ENCODE measurements at places on chromosomes 2 and 18. TPM values are rescaled to one million over a fixed set of nuclear protein-coding genes. Genes with fewer than 3 reads are reported as not detected.

- H3K36me3 ChIP-seq: no peaks in the 10 kb centered on the region
- DNase-seq: no peak
- no peak overlapping the region for H3K4me3 ChIP-seq
- H3K4me1 ChIP-seq: peaks cover 17% of the 10 kb centered on the region
Observed at GRCh38 chr2:238872026-238872425, 24.1 kb downstream of the TWIST2 start.

Gene NGEF
- polyA plus RNA-seq: 1.4 TPM

- DNase-seq: no peak
- no peaks in the 10 kb centered on the region for H3K4me1 ChIP-seq
Observed at GRCh38 chr2:215742021-215742420, 271.3 kb downstream of the MREG start.

DNA sequence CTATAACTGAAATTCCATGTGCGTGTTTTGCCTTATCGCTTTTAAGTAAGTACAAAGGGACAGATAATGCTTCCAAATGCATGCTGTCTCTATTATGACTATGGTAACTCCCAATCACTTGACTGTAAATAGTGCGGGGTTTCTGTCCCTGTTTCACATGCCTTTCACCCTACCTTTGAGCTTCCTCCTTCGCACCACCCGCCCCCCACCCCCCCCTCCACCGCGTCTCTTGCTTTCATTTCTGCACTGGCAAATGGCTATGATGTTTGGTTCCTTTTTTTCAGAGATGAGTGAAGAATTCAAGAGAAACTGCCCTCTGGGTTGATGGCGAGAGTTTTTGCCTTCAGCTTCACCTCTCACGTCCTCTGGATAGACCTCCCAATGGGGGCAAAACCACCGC lies 25.0 kb upstream of the SPP2 start:
- no peak overlapping the region for H3K4me3 ChIP-seq
- no peaks in the 10 kb centered on the region for H3K36me3 ChIP-seq
- no peak overlapping the region for H3K27ac ChIP-seq
- peaks cover 5% of the 10 kb centered on the region for H3K4me1 ChIP-seq
- no peaks in the 10 kb centered on the region for H3K27me3 ChIP-seq
- DNase-seq: no peak

GRCh38 chr2:224412141-224413015 lies 10.5 kb upstream of the FAM124B start:
- H3K4me3 ChIP-seq: no peak overlapping the region
- no peaks in the 10 kb centered on the region for H3K36me3 ChIP-seq
- no peaks in the 10 kb centered on the region for H3K27me3 ChIP-seq

DNA sequence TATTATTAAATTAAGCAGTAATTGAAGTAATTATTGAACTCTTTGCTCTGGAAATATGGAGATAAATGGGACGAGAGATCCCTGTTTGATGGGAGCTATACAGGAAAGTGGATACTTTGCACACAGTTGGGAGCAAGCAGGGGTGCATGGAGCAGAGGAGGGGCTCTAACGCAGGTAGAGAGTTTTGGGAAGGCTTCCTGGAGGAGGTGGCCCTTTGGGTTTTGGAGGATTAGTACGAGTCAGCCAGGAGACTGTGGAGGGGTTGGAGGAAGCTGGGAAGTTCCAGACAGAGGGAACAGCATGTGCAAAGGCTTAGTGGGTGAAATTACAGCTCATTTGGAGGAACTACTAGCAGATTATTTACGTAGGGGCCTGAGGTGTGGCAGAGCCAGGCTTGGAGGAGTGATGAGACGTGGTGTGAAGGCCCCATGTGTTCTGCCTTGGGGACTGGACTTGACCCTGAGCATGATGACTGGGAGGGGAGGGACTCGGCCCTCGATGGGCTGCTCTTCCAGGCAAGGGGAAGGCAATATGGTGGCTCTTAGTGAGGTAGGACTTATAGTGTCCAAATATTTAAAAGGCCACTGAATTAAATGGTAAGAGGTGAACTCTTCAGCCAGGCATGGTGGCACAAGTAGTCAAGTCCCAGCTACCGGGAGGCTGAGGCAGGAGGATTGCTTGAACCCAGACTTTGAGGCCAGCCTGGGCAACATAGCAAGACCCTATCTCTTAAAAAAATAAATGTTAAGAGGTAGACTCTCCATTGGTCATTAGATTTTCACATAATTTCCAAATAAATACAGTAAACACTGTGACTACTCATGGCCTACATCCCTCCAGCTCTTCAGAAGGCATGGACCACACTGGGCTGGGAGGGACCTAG lies 30.2 kb downstream of the GREB1 start:
- H3K27ac ChIP-seq: no peak overlapping the region
- H3K4me1 ChIP-seq: no peaks in the 10 kb centered on the region
- H3K27me3 ChIP-seq: no peaks in the 10 kb centered on the region
- no peak for DNase-seq
- H3K36me3 ChIP-seq: no peaks in the 10 kb centered on the region

Gene DSEL
- polyA plus RNA-seq: 4.6 TPM

DNA sequence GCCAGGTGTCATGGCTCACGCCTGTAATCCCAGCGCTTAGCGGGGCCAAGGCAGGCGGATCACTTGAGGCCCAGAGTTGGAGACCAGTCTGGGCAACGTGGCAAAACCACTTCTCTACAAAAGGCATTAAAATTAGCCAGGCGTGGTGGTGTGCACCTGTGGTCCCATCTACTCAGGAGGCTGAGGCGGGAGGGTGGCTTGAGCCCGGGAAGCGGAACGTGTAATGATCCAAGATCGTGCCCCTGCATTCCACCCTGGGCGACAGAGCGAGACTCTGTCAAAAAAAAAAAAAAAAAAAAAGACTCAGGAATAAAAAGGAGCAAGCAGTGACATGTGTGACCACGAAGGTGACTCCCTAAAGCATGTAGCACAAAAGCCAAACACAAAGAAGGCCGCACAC lies 50.1 kb upstream of the SALL3 start:
- H3K4me3 ChIP-seq: no peak overlapping the region
- H3K4me1 ChIP-seq: no peaks in the 10 kb centered on the region
- peaks cover 88% of the 10 kb centered on the region for H3K27me3 ChIP-seq
- no peak overlapping the region for H3K27ac ChIP-seq
- DNase-seq: no peak
- H3K36me3 ChIP-seq: no peaks in the 10 kb centered on the region

Gene KCNE4
- polyA plus RNA-seq: 0.19 TPM

Gene ARID5A
- polyA plus RNA-seq: 3.3 TPM

DNA sequence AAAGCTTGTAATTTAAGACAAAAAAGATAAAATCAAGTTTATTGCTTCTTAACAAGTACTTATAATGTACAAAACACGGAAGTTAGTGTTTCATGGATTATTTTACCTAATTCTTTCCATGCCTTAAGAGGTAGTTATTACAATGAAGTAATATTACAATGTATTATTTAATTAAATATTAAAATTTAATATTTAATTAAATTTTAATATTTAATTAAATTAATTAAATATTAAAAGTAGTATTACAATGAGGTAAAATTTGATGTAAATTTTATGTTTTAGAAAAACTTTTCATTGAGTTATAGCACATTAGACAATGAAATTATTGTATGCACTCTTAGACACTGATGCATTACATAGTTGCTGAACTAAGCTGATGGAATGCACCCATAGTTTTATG lies 220.7 kb upstream of the NETO1 start:
- no peaks in the 10 kb centered on the region for H3K36me3 ChIP-seq
- no peaks in the 10 kb centered on the region for H3K4me1 ChIP-seq
- H3K27me3 ChIP-seq: no peaks in the 10 kb centered on the region
- H3K4me3 ChIP-seq: no peak overlapping the region
- DNase-seq: no peak
- H3K27ac ChIP-seq: no peak overlapping the region

GRCh38 chr2:201668402-201668910 lies 25.2 kb upstream of the TMEM237 start:
- no peaks in the 10 kb centered on the region for H3K4me1 ChIP-seq
- H3K27me3 ChIP-seq: no peaks in the 10 kb centered on the region
- no peak for DNase-seq
- H3K36me3 ChIP-seq: no peaks in the 10 kb centered on the region
- H3K4me3 ChIP-seq: no peak overlapping the region
- no peak overlapping the region for H3K27ac ChIP-seq

DNA sequence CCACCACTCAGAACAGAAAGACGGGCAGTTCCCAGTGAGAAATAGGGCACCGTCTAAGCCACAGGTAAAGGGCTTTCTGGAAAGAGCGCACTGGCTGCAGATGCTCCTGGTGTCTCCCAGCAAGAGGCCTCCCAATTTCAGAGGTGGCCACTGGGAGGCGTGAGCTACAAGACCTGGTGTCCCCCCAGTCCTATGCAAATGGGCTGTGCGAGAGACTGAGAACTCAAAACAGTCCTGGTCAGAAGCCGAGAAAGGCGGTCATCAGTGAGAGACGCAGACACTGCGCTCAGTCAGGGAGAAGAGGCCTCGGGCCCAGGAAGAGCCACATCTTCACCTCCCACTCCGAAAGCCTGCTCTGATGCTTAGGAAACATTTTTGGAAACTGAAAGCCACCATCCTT lies 179.5 kb downstream of the EIPR1 start:
- H3K27ac ChIP-seq: peak overlapping the region; percentile 57
- DNase-seq: peak; percentile 43
- H3K4me3 ChIP-seq: no peak overlapping the region
- peaks cover 49% of the 10 kb centered on the region for H3K4me1 ChIP-seq
- H3K27me3 ChIP-seq: no peaks in the 10 kb centered on the region

Measured in SK-N-SH (cell line).